Uterus (tissue), 4 donors: ENCODE measurements at places on chromosomes 2 and 18. TPM values are rescaled to one million over a fixed set of nuclear protein-coding genes. Genes with fewer than 3 reads are reported as not detected.

EIF5B gene
- total RNA-seq: 83.5 TPM

ACMSD gene
- not detected for total RNA-seq

VIT gene
- 3.9 TPM for total RNA-seq

EVA1A gene
- total RNA-seq: not detected

IGFBP2 gene
- 127 TPM for total RNA-seq

ASIC4 gene
- total RNA-seq: not detected

CBLN2 gene
- not detected for total RNA-seq

ALK gene
- not detected for total RNA-seq

SPRED2 gene
- 54.5 TPM for total RNA-seq

CDH2 gene
- total RNA-seq: 58.2 TPM

UGT1A3 gene
- total RNA-seq: not detected

HAT1 gene
- 34.8 TPM for total RNA-seq

GPN1 gene
- 21.8 TPM for total RNA-seq

SYT4 gene
- 1.9 TPM for total RNA-seq

BCL2 gene
- total RNA-seq: 17.9 TPM

PROM2 gene
- 1.5 TPM for total RNA-seq

ZNF521 gene
- 50.2 TPM for total RNA-seq

RUFY4 gene
- total RNA-seq: 0.07 TPM

LRRTM4 gene
- 0.24 TPM for total RNA-seq

FBXO41 gene
- 1.7 TPM for total RNA-seq

KCNE4 gene
- 38.4 TPM for total RNA-seq

DNAJC5G gene
- not detected for total RNA-seq

ERFE gene
- not detected for total RNA-seq

CFC1B gene
- not detected for total RNA-seq

NABP1 gene
- total RNA-seq: 25.0 TPM

MC5R gene
- not detected for total RNA-seq

MGAT5 gene
- total RNA-seq: 37.3 TPM

PMS1 gene
- 42.9 TPM for total RNA-seq

GPR55 gene
- total RNA-seq: not detected

VAMP8 gene
- total RNA-seq: 5.2 TPM

OTOF gene
- 0.21 TPM for total RNA-seq

RAD51AP2 gene
- total RNA-seq: not detected

SPC25 gene
- not detected for total RNA-seq

DLX1 gene
- total RNA-seq: not detected

PROC gene
- total RNA-seq: 0.21 TPM

TUBA4B gene
- 0.83 TPM for total RNA-seq

IL36A gene
- total RNA-seq: not detected

CHRNA1 gene
- total RNA-seq: not detected

KCNK3 gene
- total RNA-seq: 7.8 TPM

CPS1 gene
- total RNA-seq: 4.6 TPM

GRB14 gene
- 3.3 TPM for total RNA-seq

KYNU gene
- total RNA-seq: not detected

ODC1 gene
- 59.6 TPM for total RNA-seq

FZD7 gene
- 38.8 TPM for total RNA-seq

REEP1 gene
- 9.7 TPM for total RNA-seq

SALL3 gene
- total RNA-seq: not detected

PPIG gene
- 79.3 TPM for total RNA-seq

TFCP2L1 gene
- under 0.01 TPM for total RNA-seq

ZNF514 gene
- 30.4 TPM for total RNA-seq

SERPINB4 gene
- not detected for total RNA-seq

ALLC gene
- total RNA-seq: not detected

TCF7L1 gene
- total RNA-seq: 10.2 TPM

CFAP221 gene
- 5.0 TPM for total RNA-seq

HRH4 gene
- total RNA-seq: not detected

PMAIP1 gene
- 0.82 TPM for total RNA-seq

KCNS3 gene
- total RNA-seq: 4.8 TPM

MROH2A gene
- not detected for total RNA-seq
